ENCODE measurements at places on chromosomes 12 and 14.

DNA sequence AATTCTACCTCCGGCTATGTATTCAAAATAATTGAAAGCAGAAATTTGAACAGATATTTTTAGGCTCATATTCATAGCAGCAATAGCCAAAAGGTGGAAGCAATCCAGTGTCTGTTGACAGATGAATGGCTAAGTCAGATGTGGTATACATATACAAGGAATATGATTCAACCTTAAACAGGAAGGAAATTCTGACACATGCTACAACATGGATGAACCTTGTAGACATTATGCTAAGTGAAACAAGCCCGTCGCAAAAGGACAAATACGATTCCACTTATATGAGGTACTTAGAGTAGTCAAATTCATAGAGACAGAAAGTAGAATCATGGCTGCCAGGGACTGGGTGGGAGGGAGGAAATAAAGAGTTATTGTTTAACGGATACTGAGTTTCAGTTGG lies 331.6 kb downstream of the PCNX1 start:
- no peak for DNase-seq

DNA sequence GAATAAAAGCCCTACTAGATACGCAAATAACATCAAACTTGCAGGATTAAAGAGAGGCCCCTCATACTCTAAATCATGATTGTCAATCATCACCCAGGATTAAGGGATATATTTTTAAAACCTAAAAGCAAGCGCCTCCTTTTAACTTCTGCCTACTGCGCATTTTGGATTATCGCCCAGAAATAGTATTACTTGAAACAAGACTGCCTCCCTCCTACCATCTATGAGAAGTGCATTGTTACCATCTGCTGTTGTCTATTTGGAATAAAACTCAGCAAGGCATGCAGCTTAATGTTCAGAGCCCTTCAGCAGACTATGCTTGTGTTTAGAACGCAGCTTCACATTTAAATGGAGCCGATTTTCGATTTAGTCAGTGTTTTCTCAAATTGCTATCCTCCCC lies 79.6 kb downstream of the EXOC5 start:
- no peak for DNase-seq

DNA sequence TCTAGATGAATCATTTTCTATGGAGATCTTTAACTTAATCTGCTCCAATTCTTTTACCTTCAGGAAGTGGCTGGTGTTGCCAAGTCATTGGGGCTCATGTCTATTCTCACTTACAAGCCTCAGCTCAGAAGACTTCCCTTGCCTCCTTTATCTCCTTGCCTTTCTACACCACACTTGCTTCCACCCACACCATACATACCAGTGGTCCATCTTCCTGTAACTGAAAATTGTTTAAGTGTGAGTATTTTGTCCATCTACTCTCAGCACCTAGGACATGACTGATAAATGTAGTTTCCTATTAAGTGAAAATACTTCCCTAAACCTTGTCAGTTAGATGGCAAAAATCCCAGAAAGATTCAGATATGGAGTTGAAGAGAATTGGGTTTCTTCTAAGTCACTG lies 199.7 kb upstream of the CPNE8 start:
- no peak for DNase-seq

DNA sequence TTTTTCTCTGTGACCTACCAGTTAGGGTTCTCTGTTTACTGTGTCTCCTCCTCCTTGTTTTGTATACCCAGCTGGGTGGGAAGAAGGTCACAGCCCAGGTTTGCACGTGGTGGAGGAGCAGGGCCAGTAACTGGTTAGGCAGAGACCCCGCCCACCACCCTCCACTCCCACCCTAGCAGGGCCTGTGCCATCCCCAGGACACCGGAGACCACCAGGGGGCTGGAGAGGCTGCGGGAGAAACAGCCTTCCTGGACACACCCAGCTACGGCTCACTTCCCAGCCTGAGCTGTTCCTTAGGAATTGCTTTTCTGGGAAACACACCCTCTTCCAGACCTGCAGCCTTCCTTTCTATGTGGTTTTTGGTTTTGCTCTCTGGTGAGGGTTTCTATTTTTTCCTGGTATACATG lies 21.1 kb downstream of the BDKRB2 start:
- DNase-seq, result peak; percentile 21

GRCh38 chr12:685388-685787 lies 22.1 kb upstream of the NINJ2 start:
- no peak for DNase-seq
